ENCODE measurements at places on chromosomes 4 and X. TPM values are rescaled to one million over a fixed set of nuclear protein-coding genes. Genes with fewer than 3 reads are reported as not detected.

KLKB1 gene
- total RNA-seq = not detected

RNF175 gene
- not detected for total RNA-seq

STARD8 gene
- total RNA-seq = 3.3 TPM

RBMXL3 gene
- not detected for total RNA-seq

PWWP3B gene
- 0.16 TPM for total RNA-seq

Data from transverse colon (tissue), 4 donors.